NCI-H1436 treated with DMSO at 0.1 percent for 48 hours (cell line): ENCODE measurements at places on chromosomes 7 and 10.

GRCh38 chr10:109428775-109429491 is 494.4 kb downstream of the XPNPEP1 start:
- DNase-seq, result no peak

DNA sequence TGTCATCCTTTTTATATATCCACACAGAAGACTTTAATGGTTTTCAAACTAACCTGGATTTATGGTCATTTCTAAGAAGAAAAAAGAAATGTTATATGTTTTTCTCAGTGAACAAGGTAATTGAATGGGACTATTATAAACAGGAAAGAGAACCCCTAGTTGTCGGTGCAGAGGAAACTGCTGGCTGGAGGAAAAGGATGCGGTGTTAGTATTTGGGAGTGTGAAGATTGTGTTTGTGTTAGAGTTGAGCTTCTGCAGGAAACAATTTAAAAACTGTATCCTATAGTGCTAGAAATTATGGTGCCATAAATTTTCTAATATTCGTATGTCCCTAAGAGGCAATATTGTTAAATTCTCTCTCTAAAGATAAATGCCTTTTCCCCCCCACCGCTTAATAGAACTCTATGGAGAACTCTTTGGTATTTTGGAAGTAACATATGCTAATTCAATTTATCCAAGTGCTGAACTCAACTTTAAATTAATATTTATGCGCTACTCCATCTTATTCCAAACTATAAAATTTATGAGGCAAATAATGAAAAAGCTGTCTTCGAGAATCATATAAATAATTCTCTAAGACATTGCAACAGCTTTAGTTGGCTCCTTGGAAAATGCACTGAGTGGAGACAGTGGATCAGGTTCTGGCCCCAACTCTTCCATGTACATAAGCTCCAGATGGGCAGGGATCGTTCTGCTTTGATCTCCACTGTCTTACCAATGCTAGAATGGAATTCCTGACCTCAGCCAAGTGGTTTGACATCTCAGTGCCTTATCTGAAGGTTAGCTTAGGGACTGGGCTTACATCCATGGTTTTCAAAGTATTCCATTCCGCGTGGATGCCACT is 5.6 kb downstream of the BZW2 start:
- DNase-seq, result no peak

- DNase-seq, result no peak
These were observed 8.1 kb upstream of the PRKG1 start for GRCh38 chr10:51066231-51066630.

DNA sequence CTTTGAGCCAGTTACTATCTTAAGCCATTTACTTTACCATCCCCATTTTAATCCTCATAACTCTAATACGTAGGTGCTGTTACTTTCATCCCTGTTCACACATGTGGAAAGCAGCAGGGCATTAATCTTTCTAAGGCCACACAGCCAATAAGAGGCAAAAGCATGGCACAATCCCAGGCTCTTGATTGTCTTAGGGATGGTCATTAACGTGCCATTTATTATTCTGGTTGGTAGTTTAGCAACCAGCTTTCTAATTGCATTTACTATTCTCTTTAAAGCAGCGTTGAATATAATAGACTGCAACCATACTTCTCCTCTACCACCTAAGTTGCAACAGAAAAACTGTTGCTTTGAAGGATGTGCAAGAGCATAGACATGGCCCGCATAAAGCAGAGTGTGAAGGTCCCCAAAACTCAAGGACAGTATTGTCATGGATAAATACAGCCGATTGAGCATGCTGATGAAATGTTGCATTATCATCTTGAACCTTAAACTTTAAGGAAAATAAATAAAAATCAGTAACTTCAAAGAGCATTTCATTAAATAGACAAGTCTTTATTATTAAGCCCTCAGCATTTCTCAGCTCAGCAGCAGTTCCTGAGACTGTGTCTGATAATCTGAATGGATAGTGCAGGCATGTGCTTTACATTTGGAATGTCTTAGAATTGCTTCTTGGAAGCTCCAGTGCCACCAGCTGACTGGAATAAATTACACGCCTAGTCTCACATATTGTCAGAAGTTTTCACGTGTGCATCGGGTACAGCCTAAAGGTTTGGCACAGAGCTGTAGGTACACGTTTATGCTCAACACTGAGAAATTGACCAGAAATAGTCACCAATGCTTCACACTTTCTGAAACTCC is 467.1 kb downstream of the SDK1 start:
- DNase-seq, result no peak

DNA sequence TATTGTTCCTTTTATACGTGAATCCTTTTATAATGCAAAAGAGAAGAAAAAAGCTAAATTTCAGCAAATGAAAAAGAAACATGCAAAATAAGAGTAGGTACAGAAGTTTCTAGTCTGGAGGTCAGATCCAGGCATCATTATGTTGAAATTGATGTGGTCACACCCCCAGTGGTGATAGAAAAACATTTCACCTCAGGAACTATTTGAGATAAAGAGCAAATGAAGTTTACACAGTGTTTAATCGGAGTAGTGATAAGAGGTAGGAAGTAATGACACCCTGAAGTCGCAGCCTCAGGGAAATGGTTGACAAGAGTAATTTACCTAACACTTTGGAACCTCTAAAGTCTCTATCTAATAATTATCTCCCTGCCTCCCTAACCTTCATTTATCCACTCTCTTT is 536.0 kb upstream of the STEAP1 start:
- DNase-seq, result no peak

- DNase-seq, result no peak
These were observed 178.4 kb downstream of the EXOC4 start for GRCh38 chr7:133431134-133431724.

- no peak for DNase-seq
These were observed 25.1 kb downstream of the SGCE start for GRCh38 chr7:94630855-94631254.

GRCh38 chr10:115850666-115851065 is 422.3 kb downstream of the GFRA1 start:
- no peak for DNase-seq

- no peak for DNase-seq
These were observed 42.8 kb downstream of the HSPA12A start for GRCh38 chr10:116699471-116700150.

DNA sequence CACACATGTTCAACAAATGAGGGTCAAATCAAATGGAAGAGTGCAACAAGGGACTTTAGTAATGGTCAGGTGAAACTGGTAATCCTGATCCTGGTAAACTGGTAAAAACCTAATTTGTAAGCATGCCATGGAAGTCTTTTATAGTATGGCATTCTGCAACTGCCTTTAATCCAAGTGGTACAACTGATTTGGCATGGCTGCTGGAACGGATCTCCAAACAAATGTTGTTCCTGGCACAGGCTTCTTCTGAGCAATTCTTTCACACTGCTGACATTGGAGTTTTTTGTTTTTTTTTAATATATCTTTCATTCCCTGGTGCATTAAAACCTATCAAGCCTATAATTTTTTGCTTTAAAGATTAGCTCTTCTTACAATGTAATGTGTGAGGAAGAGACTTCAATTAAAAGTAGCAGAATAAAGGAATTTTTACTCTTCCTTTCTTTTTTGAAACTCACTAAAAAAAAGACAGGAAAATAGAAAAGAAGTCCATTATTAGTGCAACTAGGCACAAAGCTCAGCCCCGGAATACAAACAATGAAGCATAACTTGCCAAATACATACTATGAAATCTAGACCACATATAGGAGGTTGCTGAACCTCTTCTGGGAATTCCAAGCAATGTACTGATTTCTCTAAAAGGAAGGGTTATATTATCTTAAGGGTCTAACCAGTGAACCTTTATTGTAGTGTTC is 79.3 kb upstream of the OIT3 start:
- DNase-seq, result no peak

DNA sequence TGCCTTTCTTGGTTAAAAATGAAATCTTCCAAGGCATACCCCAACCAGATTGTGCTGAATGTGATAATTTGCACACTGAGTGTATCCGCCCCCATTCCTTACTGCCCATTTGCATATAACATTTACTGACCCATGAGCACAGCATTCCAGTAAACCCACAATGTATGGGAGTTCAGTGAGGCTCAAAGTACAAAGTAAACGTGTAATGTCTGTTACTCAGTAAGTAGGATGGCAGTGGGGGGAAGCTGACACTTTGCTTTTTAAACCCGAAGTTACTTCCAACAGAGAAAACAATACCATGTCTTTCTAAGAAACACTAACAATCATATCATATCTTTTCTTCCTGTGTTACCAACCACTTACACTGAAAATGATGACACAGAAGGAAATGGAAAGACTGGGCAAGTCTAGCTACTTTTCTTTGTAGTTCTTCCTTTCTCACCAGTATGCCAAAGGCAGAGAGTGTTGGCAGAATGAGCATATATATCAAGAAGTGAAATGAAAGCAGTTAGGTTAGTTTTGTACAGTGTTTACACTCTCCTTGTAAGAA is 27.1 kb upstream of the SOSTDC1 start:
- DNase-seq, result no peak

GRCh38 chr7:40468891-40469864 is 334.4 kb downstream of the SUGCT start:
- no peak for DNase-seq

GRCh38 chr10:110502072-110502845 is 4.6 kb downstream of the DUSP5 start:
- no peak for DNase-seq

GRCh38 chr7:135291809-135292253 is 58.2 kb downstream of the STRA8 start:
- DNase-seq, result no peak

DNA sequence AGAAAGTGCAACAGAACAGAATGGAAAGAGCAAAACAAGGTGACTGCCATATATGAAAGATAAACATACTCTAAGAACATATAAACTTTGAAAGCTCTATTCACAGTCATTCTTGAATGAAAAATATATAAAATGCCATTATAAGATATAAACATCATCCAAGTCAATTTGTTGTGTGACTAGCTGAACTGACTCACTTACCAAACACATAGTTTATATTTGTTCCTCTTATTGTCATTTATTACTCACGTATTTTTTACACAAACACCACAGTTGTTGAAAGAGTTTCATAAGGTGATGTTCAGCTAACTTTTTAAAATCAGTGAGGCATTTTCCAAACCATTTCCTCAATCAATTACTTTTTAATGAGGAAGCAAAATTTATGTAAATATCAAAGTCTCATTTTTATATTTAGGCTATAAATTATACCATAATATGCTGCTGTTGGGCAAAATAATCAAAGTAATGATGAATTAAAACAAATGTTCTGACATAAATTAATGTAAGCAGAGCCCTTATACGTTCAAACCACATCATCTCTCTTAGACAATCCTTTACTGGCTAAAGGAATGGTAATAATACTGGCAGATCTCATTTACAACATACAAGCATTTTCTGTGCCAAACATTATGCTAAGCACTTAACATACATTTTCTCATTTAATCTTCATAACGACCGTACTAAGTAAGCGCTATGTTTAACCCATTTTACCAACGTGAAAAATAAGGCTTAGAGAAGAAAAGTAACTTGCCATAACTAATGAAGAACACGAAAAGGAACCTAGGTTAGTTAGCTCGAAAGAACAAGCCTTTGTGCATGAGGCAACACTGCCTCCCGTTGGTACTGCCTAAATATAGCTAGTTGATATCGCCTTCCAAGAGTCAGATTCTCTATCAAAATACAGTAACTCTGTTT is 7.3 kb downstream of the LRRN3 start:
- DNase-seq, result no peak

- no peak for DNase-seq
These were observed 535.9 kb upstream of the POT1 start for GRCh38 chr7:125465527-125465926.

- DNase-seq, result no peak
These were observed 291.4 kb downstream of the SFMBT2 start for GRCh38 chr10:7119325-7120015.

DNA sequence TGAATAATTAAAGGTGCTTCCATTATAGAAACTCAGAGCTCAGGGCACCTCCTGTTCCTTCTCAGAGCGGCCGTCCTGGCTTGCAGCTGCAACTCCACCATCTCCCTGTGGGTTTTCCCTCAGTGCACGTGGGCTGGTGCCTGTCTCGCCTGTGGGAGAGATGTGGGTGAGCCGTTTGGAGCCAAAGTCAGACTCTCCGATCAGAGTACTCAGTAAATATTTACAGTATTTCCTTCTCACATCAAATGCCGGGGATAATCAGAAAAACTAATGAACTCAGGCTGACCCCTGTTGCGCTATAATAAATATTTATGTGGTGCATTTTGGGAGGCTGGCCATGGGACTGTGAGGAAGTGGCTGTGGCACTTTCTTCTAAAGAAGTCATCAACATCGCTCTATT is 155.8 kb upstream of the HABP2 start:
- DNase-seq, result no peak

GRCh38 chr7:1562597-1563051 is 6.6 kb upstream of the TMEM184A start:
- DNase-seq, result no peak

GRCh38 chr7:7751243-7752092 is 33.1 kb upstream of the RPA3 start:
- no peak for DNase-seq

DNA sequence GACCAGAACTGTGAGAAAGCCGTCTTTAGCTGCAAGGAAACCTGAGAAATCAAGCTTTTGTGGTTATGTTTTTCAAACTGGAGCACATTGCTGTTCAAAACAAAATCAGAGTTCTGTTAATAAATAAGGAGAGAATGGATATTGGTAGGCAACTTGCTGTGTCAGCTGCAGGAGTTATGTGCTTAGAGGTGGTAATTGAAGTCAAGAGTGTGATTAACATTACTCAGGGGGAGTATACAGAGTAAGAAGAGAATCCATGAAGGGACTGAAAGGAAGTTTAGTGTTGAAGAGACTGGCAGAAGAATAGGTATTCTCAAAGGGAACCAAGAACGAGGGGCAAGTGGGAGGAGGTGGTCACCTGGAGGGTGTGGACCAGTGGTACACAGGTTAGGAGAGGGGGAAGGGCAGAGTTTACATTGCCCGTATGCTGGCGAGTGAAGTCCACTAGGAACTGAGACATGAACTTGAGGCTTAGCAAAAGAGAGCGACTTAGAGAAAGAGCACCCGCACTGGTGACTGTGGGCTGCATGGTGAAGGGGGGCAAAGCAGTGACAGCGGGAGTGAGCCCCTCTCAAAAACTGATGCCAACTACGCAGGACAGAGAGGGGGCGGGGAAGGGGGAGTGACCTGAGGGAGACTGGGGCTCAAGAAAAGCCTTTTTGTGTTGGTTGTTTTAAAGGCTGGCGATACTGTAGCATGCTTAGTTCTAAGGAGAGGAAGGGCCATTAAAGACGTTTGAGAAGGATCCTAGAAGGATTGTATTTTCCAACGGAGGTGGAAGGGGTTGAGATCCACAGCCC is 80.0 kb downstream of the SDK1 start:
- no peak for DNase-seq

DNA sequence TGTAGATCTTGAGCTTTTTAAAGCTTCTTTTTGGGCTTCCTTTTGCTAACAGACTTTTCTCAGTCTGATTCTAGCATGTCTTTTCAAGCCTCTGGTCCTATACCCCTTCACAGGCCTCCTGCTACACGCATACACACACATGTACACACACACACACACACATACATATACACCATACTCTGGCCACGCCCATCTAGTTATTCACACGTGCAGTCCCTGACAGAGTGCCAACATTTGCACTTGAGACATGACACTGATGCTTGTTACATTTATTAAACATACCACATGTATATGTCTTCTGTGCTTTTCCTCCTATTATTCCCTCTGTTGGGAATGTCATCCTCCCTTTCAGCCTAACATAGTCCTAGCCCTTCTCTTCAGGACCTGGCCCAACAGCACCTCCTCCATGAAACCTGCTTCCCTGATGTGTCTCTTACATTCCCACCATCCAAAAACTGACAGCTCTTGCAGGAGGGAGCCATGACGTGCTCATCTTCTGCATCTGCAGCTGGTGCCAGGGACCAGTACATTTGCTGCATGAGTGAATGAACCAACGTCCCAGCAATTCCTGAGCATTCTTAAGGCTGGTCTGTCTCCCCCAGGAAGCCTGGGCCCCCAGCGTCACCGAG is 222.1 kb downstream of the ARHGAP12 start:
- no peak for DNase-seq
